ENCODE measurements at places on chromosomes 7 and 10.

DNA sequence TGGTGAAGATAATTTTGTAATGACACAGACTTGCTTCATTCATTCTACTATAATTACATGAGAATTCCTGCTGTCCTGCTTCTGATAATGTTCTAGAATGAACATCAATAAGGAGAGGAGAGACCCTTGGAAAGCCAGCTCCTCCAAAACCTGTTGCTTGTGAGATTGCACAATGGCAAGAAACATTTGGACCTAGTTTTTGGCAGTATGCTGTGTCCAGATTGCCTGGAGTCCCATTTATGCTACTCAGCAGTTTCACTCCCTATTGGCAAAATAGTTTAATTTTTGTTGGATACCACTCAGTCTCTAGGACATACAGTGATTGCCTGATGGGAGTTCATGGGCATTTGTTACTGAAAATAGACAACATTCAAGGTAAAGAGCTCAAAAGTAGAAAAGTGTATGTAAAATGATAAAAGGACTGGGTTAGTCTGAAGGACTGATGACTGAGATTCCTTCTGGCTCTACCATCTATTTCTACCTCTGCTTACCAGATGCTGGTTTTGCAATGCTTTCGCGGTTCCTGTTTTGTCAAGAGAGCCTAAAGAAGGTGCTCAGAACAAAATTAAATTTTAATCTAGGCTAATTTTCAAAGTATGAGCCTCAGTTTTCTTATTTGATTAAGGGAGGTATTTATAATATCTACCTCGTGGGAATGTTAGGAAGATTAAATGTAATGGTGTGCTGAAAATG, 8.0 kb upstream of the ACTR3B start:
- no peak for DNase-seq

DNA sequence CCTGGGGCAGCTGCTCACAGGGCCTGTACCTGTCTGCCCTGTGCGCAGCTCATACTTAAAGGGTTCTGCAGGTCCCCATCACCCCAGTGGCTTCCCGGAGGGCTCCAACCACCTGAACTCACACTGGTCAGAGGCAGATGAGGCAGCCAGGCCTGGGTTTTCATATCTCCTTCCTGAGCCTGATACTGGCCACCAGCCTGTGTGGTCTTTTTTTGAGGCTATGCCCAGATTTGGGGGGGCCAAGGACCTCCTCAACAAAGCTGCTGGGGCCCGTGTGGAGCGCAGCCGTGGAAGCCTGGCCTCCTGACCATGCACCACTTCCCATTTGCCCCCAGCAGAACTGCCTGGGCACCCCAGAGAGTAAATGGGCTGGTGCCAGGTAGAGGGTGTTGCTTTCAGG, 25.7 kb downstream of the PNLIPRP2 start:
- no peak for DNase-seq

GRCh38 chr7:113202284-113202683, 83.9 kb upstream of the SMIM30 start:
- DNase-seq, result no peak

DNA sequence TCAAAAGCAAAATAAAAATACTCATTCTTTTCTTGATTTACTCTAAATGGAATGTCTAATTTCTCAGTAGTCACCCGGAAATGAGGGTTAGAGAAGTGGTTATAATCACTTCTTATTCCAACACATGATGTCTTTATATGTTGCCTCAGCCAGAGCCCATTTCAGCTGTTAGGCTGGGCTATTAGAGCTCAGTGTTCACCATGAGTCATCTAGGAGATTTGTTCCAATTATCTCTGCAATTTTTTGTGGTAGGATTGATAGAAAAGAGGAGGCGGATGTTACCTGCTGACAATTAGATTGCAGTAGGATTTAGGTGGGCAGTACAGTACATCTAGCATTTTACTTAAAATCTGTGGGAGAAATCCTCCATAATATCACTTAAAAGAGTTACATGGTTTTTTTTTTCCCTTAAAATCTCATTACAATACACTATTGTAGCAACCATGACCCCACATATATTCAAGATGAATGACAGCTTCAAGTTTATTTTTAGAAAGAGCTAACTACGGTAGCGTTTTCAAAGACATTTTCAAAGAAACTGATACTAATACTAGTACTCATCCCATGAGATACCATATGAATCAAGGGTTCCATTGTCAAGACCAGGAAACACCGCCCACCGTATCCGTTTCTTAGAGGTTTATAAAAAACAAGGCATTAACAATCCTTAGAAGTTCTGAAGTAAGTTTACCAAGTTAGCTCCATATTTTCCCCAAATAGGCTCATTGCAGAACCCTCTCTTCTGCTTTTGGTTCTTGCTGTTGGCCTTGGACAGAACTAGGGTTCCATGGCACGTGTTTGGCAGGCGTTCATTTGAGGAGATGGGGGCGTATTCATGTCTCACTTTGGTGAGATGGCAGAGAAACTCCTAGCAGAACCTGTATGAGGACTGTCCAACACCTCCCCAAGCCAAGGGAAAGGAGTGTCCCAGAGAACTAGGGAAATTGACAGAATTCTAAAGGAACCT, 10.4 kb downstream of the CPA2 start:
- DNase-seq, result no peak

GRCh38 chr7:12221414-12221813, 10.3 kb downstream of the TMEM106B start:
- no peak for DNase-seq

GRCh38 chr10:6514844-6515780, 65.0 kb downstream of the PRKCQ start:
- DNase-seq, result no peak

GRCh38 chr7:120998996-120999565, 10.6 kb downstream of the CPED1 start:
- DNase-seq, result no peak

- no peak for DNase-seq
These were observed 597.6 kb downstream of the PCDH15 start for GRCh38 chr10:54203401-54203800.

DNA sequence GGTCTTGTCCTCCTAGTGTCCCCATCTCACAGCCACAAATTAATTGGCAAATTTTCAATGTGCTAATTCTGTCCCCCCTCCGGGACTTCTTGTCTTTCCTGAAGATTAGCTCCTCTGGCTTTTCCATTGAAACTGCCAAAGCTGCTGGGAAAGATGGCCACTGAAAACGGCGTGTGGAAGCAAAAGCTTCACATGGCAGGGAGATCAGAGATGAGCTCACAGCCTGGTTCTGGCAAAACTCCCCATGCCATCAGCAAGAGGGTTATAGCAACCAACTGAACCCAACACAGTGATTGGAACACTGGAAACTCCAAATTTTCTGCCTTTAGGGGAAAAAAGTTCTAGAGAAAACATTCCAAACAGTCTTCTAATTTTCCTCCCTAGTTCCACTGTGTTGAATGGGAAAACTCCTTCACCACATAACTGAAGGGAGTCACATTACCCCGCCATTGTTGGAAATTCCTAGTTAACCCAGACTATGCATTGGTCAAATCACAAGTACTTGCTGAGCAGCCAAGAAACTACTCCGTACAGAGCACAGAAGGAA, 37.0 kb downstream of the NRAP start:
- DNase-seq, result no peak

- no peak for DNase-seq
These were observed 51.7 kb upstream of the COL13A1 start for GRCh38 chr10:69750011-69750373.
